Activated naive CD8-positive, alpha-beta T cell treated with anti-CD3 and anti-CD28 coated beads, Interleukin-2, amount 50 U/mL, for 16 hours (primary cell): ENCODE measurements at places on chromosomes 7 and 10.

DNA sequence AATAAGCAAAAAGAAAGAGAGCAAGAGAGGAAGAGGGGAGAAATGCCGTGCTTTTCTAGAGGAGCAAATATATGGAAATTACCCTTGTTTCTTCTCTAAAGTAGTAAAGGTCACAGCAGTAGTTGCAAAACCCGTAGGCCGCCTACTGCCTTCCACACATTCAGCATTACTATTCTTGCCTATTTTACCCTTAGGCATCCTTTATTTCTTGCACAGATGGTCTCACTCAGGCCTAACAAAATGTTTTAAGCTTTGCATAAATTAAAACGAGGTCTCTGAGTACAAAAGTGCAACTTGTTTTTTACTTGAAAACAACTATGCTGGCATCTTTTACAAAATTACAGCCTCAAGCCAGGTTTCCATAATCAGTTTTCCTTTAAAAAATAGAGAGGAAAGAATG lies 644.6 kb downstream of the AUTS2 start:
- DNase-seq = no peak

DNA sequence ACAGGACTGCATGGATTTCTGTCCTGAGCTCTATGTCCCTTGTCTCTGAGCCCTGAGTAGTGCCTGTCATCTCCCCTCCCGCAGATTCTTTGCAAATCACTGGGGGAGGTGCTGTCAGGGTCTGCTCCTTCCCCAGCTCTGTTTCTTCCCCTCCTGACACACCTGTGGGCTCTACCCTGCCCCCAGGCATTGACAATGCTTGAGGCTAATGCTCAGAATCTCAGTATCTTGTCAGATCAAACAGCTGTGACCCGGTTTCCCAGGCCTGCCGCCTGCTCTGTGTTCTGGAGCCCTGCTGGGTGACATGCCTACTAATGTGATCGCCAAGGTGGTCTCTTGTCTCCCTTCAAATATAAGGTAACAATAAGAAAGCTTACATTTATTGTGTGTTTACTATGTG lies 209.0 kb downstream of the POU6F2 start:
- DNase-seq = no peak

GRCh38 chr10:31604096-31604495 lies 285.1 kb downstream of the ZEB1 start:
- no peak for DNase-seq

DNA sequence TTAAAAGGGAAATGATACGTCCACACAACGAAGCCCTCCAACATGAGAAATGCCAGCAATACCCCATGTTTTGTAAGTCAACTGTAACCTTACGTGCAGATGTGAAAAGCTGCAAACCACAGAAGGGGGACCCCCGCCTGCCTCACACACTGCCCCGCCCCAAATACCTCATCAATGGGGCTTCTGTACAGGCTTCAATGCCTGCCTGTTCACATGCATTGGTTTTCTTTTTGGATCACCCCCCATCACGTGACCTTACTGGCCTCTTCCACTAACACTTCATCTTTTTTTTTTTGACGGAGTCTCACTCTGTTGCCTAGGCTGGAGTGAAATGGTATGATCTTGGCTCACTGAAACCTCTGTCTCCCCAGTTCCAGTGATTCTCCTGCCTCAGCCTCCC lies 224.0 kb downstream of the TNS3 start:
- DNase-seq = no peak

DNA sequence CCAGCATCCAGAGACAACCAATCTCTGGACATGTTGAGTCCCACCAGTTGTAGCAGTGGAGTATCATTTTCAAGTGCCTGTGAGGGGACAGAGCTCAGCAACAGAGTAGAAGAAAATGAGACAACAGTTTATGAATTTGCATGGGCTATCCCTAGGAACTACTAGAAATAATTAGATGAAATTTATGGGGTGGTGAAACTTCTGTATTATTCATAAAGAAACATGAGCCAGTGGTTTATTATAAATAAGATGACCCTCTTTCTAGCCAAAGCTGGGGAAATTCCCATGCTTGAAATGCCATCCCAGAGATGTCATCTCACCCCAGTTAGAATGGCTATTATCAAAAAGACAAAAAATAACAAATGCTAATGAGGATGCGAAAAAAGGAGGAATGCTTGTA lies 55.1 kb upstream of the ITGB8 start:
- DNase-seq = no peak

DNA sequence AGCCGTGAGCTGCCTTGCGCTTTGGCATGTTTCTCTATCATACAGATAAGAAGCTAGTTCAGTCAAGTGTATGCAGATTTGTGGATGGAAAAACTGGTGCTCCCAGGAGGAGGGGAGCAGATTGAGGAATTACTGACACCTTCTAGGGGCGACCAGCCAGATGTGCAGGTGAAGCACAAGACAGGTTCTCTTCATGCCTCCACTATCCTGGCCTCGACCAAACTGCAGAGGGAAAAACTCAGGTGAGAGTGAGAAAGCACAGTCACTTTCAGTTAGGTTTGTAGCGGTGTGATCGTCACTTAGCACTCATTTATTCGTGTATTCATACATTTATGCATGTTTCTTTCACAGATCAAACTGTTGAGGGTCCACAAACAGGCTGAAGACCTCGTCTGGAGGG lies 600 bp upstream of the DBNL start:
- no peak for DNase-seq

GRCh38 chr7:87129848-87130247 lies 22.4 kb upstream of the DMTF1 start:
- DNase-seq = no peak

DNA sequence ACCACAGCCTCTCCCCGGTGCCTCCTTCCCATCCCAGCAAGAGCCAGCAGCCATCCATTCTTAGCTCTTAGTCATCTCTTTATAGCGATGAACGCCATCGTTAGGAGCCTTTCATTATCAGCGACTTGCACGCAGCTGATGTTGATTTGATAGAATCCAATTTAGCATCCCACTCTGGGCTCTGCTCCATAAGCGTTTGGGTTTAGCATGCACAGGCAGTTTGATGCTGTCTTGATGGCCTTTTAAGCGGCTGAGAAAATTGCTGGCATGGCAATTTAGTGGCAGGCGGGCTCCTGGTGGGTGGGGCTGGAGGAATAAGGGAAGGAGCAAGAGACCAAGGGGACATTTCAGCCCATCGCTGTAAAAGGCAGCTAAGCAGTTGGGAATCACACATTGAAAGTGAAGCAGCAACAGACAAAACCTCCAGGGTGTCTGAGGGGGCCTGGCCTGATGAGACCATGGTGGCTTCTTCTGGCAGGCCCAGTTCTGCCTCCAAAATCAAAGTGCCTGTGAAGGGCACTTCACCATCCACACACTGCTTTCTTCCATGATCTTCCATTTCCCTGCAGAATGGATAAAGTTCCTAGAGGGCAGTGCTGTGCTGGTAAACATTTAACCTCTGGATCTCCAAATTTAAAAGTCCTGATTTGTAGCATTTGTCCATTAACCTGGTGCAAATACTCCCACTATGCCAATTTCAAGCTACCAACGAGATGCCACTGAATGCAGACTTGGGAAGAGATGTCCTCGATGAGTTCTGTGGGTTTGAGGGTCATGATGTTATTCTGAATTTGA lies 107.8 kb upstream of the PLXNA4 start:
- no peak for DNase-seq

- no peak for DNase-seq
Measured at GRCh38 chr7:12315049-12315448, 88.6 kb downstream of the VWDE start.

DNA sequence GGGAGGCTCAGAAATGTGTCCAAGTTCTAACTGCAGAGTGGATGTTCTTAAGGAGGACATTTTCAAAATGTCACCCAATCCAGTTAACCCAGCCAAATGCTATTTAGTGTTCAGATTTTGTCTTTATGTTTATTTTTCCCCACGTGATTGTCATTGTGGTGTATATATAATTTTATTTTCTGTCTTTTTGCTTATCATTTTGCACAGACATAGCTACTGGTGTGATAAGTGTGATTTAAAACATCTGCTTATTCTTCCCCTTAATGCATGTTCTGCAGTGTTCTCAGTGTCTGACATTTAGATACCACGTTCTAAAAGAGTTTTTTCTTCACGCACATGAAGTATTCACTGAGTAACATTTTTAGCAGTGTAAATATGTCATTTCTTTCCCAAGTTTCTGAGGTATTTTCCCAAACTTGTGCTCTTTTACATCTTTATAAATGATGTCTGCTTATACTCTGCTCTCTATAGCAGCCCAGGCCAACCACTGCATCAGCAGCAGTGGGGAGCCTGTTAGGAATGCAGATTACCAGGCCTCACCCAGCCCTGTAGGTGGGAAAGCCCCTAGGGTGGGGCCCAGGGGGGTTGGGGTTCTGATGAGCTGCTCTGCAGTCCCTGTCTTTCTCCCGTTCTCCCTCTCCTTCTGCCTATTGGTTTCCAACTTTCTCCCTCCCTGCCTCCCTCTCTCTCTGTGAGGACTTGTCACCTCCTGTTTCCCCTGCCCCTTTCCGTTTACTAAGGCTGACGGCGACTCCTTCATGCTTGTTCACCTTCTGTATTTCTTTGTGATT lies 20.8 kb downstream of the ADCY1 start:
- DNase-seq = no peak

GRCh38 chr10:7545261-7545660 lies 121.5 kb downstream of the ITIH5 start:
- DNase-seq = no peak

GRCh38 chr7:66076462-66077329 lies 1.1 kb downstream of the ASL start:
- no peak for DNase-seq

GRCh38 chr10:94334857-94335256 lies 27.9 kb downstream of the NOC3L start:
- DNase-seq = no peak

DNA sequence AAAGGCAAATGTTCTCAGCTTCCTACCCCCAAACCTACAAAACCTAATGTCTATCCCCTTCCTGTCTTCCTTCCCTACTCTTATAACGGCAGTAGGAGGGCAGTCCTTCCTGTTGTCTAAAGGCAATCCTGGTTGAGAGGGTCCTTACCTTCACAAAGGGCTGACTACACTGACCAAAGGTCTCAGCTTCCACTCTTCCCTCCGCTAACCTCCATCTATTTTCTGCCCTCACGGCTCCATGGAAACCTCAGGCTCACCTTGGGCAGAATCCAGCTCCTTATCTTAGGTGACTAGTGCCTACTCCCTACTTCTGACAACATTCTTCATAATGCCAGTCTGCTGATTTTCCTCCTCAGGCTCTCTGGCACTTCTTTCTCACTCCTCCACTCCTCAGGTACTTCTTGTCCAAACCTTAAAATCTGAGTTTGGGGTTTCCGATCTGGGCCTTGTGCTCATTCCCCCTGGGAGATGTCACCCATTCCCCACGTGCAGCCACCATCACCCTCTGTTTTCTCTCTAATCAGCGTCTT lies 542 bp downstream of the FBXL13 start:
- no peak for DNase-seq

GRCh38 chr10:88038268-88038667 lies 174.8 kb downstream of the PTEN start:
- DNase-seq = no peak

DNA sequence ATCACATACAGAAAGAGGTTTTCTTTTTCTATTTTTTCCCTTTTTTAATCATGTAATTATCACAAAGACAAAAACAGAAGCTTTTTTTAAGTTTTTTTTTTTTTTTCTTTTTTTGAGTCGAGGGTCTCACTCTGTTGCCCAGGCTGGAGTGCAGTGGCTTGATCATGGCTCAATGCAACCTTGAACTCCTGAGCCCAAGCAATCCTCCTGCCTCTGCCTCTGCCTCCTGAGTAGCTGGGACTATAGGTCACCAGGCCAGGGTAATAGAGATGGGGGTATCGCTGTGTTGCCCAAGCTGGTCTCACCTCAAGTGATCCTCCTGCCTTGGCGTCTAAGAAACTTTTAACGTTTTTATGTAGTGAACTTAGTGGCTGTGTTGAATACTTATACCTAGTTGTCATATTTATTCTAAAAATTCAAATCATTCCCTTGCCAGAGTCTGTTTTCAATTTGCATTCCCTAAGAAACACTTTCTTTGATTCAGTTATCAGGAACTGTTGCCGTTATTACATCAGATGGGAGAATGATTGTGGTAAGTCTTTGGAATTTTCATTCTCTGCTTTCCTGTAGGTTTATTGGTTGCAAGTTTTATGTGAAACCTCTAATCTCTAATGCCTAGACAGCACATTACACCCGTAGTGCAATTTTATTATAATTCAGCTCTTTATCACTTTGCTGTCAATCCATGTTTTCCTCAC lies 1.3 kb downstream of the LSM8 start:
- no peak for DNase-seq

DNA sequence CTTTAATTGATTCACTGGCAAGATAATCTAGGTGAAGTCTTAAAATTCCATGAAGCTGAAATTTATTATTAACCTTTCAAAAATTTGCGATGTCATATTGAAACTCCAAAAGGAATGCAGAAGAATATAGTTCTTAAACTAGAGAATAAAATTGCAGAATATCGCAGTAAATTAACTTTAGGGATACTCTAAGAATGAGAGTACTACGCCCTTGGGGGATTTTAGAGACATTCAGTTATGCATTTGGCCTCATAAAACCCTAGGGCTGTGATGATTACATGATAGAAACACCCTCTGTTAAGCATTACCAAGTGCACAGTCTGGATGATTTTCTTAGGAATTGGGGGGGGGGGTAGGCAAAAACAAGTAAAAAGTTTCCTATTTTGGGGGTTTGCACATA lies 3.7 kb downstream of the WNT2 start:
- DNase-seq = no peak

GRCh38 chr7:128030654-128031611 lies at the start of gene LRRC4:
LRRC4 (minus strand) TSS chr7:128031437; CDS start chr7:128030640, 797 bp downstream.
- DNase-seq = no peak

- no peak for DNase-seq
Measured at GRCh38 chr7:2736411-2736914, 48.5 kb downstream of the AMZ1 start.

- DNase-seq = no peak
Measured at GRCh38 chr10:103545366-103545765, 51.9 kb downstream of the NEURL1 start.

GRCh38 chr10:88642963-88643362 lies 21.3 kb upstream of the LIPF start:
- DNase-seq = no peak

DNA sequence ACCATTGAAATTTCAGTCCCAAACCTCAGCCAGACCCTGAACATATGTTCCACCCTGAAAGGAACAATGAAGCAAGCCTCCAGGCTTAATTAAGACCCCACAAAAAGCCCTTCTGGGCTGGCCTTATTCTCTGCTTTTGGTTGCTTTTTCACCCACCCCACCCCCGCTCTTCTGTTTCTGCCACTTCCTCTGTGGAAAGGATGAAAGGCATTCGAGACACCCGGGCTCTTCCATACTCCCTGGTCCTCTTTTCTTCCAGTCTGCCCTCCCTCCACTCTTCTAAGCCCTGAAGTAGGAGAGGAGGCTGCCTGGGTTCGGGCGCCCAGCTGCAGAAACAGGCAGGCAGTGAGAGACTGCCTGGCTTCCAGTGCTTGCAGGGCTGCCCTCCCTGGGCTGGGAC lies 9.4 kb upstream of the FAM241B start:
- no peak for DNase-seq

GRCh38 chr7:1220977-1221745 lies 11.5 kb upstream of the UNCX start:
- DNase-seq = no peak

- DNase-seq = no peak
Measured at GRCh38 chr10:97740613-97741012, 3.7 kb downstream of the ZFYVE27 start.
